NCI-H2081 treated with DMSO at 0.1 percent for 48 hours (cell line): ENCODE measurements at places on chromosomes 6 and 20.

DNA sequence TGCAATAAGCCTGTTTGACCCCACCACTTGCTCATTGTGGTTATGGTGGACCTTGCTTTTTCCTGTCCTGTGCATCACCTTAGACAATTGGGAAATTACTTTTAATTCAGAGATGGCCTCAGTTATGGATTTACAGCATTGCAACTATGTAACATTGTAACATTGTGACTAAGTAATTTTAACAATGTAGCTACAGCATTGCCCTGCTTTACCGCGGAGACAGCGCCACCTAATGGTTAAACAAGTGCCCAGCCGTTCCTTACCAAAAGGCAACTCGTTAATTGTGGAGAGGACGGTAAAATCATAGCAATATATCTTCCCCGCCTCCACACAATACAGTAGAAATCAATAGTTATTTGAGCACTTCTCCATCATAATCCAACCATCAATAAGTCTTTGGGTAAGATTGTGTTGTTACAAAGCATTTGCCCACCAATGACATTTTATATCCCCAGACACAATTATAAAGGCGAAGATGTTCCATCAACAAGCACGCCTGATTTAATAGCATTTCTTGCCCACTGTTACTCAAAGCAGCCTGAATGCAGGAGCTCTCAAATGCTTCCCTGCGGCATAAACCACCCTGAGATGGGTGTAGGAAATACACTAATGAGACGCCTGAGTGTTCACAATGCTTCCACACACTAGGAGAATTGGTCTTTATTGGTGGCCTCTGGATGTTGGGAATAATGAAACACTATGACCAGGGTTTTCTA lies 93.7 kb downstream of the PROKR2 start:
- no peak for DNase-seq

GRCh38 chr6:131914234-131914633 lies 36.9 kb downstream of the CCN2 start:
- no peak for DNase-seq

GRCh38 chr6:14722001-14722562 lies 523.8 kb upstream of the JARID2 start:
- DNase-seq: no peak

- no peak for DNase-seq
Observed at GRCh38 chr6:162638931-162639574, 88.5 kb downstream of the PRKN start.

DNA sequence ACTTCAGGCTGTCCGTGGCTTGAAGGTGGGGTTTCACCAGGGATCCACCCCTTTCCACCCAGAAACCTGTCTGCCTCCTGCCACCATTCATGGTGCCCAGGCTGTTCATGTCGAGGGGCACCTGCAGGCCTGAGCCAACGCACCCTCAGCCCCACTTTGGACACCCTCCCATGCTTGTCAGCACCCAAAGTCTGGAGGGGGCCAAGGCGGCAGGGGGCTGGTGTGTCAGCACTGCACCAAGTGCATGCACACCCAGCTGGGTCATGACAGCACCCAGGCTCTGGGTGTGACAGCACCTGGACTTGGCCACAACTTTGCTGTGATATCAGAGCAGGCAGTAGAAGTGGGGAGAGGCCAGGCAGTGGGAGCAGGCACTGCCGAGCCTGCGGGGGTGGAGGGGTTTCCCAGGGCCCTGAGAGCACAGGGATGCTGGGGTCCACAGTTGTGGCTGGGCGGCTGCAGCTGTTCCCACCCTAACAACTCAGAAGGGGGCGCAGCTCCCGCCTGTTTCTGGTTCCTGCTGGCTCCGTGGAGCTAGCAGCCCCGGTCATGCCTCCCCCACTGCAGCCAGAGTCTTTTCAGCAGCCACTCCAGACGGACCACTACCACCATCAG lies 33.3 kb upstream of the GRM4 start:
- DNase-seq: no peak

DNA sequence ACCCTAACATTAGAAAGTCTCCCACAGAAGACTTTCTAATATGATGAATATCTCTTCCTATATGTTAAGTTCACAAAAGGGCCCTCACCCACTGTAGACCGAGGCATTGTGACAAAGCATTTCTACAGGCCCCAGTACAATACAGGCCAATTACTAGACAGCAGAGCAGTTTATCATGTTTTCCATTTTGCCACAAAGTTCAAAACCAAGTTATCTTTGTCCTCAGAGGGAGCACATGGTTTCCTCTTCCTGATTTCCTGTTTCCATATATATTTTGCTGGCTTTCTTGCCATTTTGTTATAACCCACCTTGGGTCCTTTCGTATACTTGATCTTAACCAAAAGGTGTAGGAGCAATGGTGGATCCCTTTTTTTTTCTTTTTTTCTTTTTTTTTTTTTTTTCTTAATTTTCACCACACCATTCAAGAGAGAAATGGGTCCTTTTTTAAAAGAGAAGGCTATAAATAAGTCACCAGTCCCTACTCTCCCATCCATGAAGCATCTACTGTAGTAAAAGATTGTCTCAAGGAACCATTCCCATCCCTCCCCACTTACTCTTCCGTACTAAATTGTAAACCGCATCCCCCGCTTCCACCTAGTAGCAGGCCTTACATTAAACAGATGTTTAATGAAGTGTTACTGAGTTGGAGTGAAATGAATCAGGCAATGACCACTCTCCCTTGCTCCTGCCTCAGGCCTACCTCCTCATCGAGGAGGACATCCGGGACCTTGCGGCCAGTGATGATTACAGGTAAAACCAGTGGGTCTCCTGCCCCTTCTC lies 2.1 kb upstream of the UBE2C start:
- no peak for DNase-seq

- DNase-seq: no peak
Observed at GRCh38 chr6:170147832-170148708, 142.8 kb downstream of the DLL1 start.

- DNase-seq: no peak
Observed at GRCh38 chr20:37379967-37380828, 34.3 kb downstream of the SRC start.

DNA sequence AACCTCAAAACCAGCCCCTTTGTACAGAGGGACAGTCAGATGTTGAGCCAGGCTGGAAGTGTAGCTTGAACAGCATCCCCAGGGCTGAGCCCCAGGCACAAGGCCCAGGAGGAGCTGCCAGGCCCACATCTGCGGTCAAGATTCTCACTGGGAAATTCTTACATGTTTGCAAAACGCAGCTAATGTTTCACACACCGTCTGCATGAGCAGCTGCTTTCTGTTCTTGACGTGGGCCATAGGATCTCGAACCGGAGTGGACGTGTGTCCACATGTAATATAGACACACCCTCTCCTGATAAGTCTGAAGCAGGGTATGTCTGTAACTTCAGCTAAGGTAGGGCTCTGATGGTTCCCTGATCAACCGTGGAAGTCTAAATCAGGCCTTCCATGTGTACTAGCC lies 41.3 kb upstream of the TRAF3IP2 start:
- no peak for DNase-seq

- DNase-seq: no peak
Observed at GRCh38 chr6:131523988-131524673, 48.9 kb upstream of the ARG1 start.

- DNase-seq: no peak
Observed at GRCh38 chr6:63269470-63269869, 50.3 kb downstream of the LGSN start.

- DNase-seq: no peak
Observed at GRCh38 chr20:10603971-10604864, 69.6 kb downstream of the JAG1 start.

- no peak for DNase-seq
Observed at GRCh38 chr6:150211700-150212511, 69.1 kb downstream of the PPP1R14C start.

- no peak for DNase-seq
Observed at GRCh38 chr20:42261766-42262270, 643.6 kb upstream of the CHD6 start.

- no peak for DNase-seq
Observed at GRCh38 chr6:135128268-135128914, 52.7 kb upstream of the MYB start.

- no peak for DNase-seq
Observed at GRCh38 chr6:169167581-169168301, 85.9 kb downstream of the THBS2 start.

GRCh38 chr6:1068068-1068467 lies 243.8 kb upstream of the FOXQ1 start:
- DNase-seq: no peak

- DNase-seq: no peak
Observed at GRCh38 chr6:50717734-50718457, 4.6 kb downstream of the TFAP2D start.

GRCh38 chr6:41503827-41504465 lies 42.2 kb upstream of the FOXP4 start:
- no peak for DNase-seq

- no peak for DNase-seq
Observed at GRCh38 chr6:170454512-170455285, 98.4 kb downstream of the PSMB1 start.

- peak; percentile 40 for DNase-seq
Observed at GRCh38 chr20:21099751-21100577, 6.2 kb downstream of the LINC00237 start.

GRCh38 chr6:169097381-169097959 lies 156.2 kb downstream of the THBS2 start:
- no peak for DNase-seq

- DNase-seq: no peak
Observed at GRCh38 chr6:90611543-90612312, 24.9 kb upstream of the MAP3K7 start.

- no peak for DNase-seq
Observed at GRCh38 chr6:92688342-92688741, 731.0 kb downstream of the EPHA7 start.

- DNase-seq: peak; percentile 21
Observed at GRCh38 chr20:431012-431904, 23.2 kb downstream of the RBCK1 start.

DNA sequence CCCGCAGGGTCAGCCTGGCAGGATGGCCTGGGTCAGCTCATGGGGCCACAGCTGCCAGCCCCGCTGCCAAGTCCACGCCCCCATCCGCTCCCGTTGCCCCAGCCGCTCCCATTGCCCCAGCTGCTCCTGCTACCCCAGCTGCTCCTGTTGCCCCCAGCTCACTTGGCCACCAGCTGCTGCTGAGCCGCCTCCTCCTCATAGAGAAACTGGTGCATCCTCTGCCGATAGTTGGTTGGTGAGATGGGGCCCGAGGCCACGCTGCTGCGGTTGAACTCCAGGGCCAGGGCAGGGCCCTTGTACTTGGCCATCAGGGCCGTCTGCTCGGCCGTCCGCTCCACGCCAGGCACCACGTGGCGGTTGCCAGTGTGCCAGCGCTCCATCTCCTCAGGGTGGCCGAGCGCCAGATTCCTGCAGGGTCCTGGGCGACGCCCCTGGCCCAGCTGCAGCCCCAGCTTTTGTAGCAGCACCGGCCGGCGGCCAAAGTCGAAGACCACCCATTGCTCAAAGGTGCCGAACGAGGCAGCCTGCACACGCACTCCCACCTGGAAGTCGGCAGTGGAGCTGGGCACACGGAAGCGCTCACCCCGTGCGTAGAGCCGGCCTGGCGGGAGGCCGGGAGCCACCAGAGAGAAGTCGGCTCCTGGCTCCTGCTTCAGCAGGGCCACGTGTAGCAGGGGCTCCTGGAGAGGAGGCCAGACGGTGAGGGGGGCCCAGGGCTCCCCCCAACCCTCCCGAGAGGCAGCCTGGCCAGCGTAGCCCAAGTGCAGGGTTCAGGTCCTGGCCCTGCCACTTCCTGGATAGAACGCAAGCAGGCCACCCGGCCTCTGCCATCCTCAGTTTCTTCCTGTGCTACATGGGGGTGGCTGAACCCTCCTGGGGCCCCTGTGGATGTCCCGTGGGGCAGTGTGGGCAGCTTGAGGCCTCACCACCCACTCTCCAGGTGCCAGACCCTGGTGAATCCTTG lies 4.8 kb downstream of the HELZ2 start:
- no peak for DNase-seq

DNA sequence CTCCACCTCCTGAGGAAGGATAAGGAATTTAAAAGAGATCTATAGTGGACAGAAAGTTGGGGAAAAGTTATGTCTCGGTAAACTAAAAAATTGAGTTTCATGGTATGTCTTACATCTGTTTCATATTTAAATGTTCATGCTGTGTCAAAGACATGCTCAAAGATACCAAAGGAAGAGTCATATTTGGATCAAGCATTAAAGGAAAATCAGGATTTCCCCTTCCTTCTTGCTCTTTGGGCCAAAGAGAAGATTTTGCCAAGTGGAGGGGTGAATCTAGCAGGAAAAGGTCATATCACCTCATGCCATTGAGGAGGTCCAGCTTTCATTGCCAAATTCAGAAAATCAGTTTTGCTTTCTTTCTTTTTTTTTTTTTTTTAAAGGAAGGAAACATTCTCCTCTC lies 192.4 kb downstream of the OGFRL1 start:
- no peak for DNase-seq

DNA sequence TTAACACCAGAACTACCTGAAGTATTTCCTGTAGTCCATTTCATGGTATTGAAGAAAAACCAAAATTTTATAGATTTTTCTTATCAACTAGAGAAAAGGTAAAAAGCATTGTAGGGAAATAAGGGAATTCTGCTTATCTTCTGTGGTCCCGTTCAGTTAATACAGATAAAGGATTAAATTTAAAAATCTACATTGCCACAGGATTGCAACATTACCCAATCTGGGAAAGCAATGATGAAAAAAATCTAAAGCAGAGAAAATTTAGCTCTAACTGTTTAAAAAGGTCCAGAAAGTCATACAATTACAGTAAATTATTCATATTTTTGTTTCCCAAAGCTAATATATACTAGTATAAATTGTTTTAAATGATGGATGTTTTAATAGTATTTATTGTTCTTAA lies 18.0 kb downstream of the POLH start:
- DNase-seq: no peak

DNA sequence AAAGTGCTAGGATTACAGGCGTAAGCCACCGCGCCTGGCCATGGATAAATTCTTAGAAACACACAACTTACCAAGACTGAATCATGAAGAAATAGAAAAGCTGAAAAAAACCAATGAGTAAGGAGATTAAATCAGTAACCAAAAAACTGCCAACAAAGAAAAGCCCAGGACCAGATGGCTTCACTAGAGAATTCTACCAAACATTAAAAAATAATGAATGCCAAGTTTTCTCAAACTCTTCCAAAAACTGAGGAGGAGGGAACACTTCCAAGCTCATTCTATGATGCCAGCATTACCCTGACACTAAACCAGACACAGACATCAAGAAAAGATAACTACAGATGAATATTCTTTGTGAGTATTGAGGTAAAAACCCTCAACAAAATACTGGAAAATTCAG lies 44.3 kb downstream of the USP49 start:
- DNase-seq: no peak

- DNase-seq: no peak
Observed at GRCh38 chr6:42251911-42252637, 34.4 kb upstream of the MRPS10 start.

GRCh38 chr20:47774131-47774777 lies 11.0 kb downstream of the SULF2 start:
- peak; percentile 3 for DNase-seq

- DNase-seq: no peak
Observed at GRCh38 chr20:43404878-43405277, 52.8 kb upstream of the SRSF6 start.
